Hair follicle dermal papilla cell (primary cell): ENCODE measurements at places on chromosomes 6 and 20. TPM values are rescaled to one million over a fixed set of nuclear protein-coding genes. Genes with fewer than 3 reads are reported as not detected.

The DAAM2 gene
- 66.1 and 122 TPM in 2 replicates for total RNA-seq

The LGSN gene
- not detected in 2 replicates for total RNA-seq

The KCNB1 gene
- 0.24 and 0.32 TPM in 2 replicates for total RNA-seq

The PLN gene
- under 0.01 TPM in 1 of 2 replicates, not detected in the other for total RNA-seq
